ENCODE measurements at places on chromosomes 7 and 10.

- DNase-seq: no peak
Observed at GRCh38 chr7:79523436-79523835, 70.0 kb upstream of the MAGI2 start.

DNA sequence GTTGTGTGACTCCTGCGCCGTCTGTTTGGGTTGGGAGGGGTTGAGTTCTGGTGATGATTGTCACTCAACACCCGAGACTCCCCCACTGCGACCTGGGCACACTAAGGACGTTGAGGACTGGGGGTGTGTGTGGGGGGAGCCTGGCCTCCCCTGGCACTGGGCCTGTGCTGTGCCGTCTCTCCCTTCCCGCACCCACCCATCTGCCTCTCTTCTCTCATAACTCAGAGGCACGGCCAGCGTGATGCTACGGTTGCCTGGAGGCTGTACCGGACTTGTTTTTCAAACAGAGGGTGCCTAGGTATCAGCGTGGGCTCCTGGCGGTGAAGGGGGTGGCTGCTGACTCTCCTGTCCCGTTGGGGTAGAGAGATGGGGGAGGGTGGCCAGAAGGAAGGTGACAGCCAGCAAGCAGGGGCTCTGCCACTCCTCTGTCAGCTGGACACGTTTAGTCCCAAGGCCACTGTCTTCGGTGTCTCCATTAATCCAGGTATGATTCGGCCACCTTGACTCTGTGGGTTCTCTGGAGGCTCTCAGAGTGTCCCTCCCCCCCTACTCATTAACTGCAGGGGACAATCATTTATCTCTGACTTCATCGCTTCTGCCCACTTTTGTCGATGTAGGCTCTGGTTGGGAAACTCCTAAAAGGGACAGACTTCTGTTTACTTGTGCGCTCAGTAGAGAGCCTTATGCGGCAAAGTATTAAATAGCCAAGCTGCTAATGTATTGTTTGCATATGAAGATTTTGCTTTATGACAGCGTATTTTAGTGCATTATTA is 56.5 kb upstream of the PFKFB3 start:
- no peak for DNase-seq

DNA sequence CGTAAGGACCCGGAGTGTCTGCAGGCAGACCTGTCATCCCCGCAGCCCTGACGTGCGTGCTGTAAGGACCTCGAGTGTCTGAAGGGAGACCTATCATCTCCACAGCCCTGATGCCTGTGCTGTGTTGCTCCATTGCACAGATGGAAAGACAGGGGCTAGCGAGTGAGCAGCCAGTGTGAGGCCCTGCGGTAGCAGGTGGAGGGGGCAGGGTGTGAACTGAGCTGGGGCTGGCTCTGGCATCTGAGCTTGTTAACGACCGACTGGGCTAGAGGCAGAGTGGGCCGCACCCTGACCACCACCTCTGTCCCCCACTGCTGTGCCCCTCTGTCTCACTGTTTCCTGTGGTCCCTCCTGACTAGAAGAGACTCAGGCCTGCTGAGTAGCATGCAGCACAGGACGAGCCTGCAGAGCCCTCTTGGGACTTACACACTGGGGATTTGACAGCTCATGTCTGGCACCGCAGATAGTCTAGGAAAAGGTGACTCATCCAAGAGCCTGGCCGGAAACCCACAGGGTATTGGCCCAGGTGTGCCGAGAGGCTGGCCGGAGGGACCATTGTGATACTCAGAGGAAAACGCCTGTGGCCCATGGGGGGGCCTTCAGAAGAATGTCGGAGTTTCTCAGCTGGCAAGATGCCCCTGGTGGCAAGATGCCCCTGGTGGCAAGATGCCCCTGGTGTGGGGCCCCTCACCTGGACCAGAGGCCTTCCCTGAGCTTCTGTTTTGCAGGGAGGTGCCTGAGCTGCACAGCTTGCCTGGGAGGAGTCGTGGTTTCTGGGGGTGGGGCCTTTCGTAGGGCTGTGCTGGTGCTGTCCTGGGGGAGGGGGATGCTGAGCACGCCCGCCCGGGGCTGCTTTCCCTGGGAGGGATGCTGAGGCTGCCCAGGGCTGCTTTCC is 34.3 kb downstream of the INPP5A start:
- peak; percentile 30 for DNase-seq

DNA sequence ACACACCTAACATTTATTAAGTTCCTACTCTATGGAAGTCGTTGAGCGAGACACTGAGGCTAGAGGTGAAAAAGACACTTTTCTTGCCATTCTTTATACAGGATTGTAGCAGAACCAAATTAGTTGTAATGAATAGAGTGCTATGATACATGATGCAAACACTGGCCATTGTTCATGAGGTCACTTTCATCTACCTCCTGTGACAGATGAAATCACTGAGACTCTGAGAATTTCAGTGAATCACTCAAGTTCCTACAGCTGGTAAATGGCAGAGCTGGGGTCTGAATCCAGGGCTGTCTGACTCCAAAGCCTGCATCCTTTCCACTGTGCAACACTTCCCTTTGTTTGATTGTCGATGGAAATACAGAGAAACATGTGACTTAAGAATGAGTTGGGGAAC is 657.6 kb downstream of the LRMDA start:
- DNase-seq: no peak

DNA sequence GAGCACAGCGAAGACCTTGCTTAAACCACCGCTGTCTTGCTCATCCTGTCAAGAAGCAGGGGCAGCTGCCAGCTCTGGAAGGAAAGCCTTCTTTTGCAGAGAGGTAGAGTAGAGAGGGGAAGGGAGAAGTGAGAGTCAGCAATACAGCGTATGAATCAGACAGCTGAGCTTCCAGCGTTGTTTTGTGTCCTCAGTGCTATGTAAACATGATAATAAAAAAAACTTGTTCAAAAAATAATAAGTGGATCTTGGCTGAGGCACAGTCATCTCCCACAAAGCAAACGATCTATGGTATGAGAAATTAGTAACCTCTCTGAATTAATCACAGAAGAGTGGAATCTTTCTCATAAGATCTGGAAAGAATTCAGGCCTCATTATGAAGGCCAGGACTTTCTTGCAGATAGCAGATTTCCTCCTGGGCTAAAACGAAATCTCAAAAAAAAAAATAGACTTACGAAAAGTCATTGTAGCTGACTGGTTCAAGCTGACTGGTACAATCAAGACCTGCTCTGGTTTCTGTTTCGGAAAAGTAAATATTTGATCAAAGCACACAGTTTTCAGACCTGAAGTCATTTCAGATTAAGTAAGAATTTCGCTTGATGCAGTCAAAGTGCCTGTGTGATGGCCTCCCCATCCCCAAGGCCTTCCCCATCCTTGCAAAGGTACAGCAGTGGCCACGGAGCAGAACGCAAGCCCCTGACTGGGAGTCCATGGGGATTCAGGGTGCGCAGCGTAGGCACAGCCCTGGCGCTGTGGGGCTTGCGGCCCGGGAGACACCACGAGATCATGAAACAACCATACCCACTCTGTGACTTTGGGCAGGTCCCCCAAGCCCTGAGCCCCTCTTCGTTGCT is 29.4 kb downstream of the CHST15 start:
- no peak for DNase-seq

DNA sequence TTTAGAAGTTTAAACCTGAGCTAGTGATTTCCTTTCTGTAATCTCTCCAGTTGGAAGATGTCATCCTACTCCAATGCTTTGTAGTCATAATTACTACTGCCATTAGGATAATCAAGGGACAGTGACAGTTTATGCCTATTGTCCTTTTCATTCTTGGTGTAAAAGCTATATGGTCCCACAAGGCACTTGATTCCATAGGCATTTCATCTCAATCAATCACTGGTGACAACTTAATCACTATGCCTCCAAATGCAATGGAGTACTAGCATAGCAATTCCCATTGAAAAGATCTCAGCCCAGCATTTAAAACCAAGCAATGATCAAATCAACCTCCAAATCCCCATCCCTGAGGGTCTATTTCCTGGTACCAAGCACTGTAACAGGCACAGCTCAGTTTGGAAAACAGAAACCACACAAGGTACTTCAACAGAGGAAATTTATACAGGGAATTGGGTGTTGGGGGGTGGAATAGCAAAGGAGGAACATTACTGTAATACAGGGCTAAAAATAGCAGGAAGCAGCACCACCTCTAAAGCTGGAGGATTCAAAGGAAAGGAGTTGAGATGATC is 51.0 kb downstream of the FHIP2A start:
- DNase-seq: no peak

DNA sequence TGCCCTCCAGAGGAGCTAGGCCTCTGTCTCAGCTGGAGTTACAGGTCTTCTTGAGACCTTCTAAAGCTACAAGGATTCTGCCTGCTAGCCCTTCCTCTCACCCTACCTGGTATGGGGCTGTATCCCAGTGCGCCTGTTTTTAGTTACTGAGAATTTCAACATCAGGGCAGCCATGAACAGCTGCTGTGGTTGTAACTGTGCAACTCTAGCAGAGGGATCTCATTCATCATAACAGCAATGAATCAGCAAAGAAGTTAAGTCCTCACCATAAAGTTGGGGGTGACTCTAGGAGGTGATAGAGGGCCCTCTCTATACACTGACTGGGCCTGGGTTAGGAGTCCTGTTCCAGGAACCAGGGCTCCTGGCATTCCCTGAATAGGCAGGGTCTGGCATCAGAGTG is 14.0 kb upstream of the CDH23 start:
- DNase-seq: no peak

GRCh38 chr7:151820491-151821105 is 56.3 kb downstream of the PRKAG2 start:
- DNase-seq: no peak

- no peak for DNase-seq
Observed at GRCh38 chr10:112789248-112789647, 160.8 kb upstream of the TCF7L2 start.

- DNase-seq: no peak
Observed at GRCh38 chr7:42831718-42832522, 80.0 kb downstream of the C7orf25 start.

DNA sequence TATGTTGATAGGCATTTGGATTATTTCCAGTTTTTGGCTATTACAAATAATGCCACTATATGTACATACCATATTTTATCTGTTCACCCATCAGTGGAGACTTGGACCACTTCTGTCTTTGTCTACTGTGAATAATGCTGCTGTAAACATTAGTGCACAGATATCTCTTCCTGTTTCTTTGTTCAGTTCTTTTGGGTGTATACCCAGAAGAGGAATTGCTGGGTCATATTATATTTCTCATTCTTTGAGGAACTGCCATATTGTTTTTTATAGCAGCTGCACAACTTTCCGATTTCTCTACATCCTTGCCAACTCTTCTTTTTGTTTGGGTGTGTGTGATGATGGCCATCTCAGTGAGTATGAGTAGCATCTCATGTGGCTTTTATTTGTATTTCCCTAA is 218.0 kb downstream of the LRMDA start:
- no peak for DNase-seq

DNA sequence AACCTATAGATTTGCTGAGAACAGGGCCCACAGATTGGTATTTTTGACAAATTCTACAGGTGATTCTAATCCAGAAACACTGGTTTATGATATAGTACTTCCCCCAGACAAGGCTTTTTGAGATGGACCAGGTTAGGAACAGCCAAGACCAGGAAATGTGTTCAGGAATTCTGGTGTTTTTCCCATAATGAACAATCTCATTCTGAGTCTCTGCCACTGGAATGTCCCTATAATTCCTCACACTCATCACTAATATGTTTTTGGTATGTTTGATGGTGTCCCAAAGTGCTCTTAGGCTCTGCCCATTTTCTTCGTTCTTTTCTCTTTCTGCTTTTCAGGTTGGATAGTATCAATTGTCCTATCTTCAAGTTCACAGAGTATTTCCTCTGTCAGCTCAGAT is 107.2 kb upstream of the IGFBP3 start:
- no peak for DNase-seq

- DNase-seq: no peak
Observed at GRCh38 chr7:139451638-139452037, 31.8 kb downstream of the KLRG2 start.

DNA sequence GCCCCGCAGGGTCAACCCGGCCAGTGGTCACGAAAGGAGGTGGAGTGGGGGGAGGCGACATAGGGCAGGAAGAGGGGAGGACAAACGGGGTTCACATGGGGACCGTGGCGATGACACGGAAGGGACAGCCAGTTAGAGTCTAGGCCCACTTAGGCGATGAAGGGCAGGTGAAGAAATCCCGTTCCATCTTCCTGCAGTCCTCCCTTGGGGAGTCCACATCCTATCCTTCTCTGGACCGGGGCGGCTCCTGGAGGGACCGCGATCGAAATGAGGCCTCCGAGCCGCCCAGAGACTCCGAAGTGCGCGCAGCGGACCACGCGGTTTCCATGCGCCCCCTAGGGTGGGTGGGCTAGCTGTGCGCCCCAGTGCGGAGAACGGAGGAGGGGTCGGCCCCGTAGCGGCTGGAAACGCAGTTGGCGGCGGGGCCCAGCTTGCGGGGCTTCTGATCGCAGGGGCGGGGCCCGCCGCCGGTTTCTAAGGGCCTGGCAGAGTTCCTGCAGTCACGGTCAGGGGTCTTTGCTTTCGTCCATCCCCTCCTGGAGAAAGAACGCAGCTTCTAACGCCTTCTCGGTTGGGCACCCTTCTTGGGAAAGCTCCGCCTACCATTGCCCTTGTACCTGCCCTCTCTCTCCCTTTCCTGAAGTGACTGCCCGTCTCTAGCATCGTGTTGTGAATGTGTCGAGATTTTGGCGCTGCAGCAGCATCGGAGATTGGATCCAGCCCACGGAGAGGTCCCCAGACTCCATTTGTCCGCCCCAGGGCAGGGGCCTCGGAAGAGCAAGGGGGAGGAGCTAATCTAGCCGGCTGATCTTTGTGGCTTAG is 17.9 kb upstream of the TMEM225B start:
- peak; percentile 57 for DNase-seq

GRCh38 chr7:150665896-150666295 is 19.6 kb upstream of the GIMAP2 start:
- DNase-seq: no peak

GRCh38 chr7:108114117-108114841 is 15.9 kb downstream of the LAMB4 start:
- DNase-seq: no peak

GRCh38 chr10:29649561-29650551 is 15.1 kb upstream of the SVIL start:
- no peak for DNase-seq

DNA sequence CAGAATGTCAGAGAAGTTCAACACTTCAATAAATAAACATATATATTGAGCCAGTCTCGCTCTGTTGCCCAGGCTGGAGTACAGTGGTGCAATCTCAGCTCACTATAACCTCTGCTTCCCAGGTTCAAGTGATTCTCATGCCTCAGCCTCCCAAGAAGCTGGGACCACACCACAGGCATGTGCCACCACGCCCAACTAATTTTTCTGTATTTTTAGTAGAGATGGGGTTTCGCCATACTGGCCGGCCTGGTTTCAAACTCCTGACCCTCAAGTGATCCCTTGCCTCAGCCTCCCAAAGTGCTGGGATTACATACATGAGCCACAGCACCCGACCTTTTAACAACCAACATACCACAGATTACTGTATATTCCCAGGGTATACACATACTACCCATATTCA is 134.2 kb downstream of the JMJD1C start:
- no peak for DNase-seq

- no peak for DNase-seq
Observed at GRCh38 chr7:128909625-128910568, 612 bp downstream of the KCP start.

- DNase-seq: peak; percentile 34
Observed at GRCh38 chr7:34823650-34824258, 165.7 kb downstream of the NPSR1 start.

GRCh38 chr7:132469264-132469663 is 107.0 kb downstream of the PLXNA4 start:
- no peak for DNase-seq

GRCh38 chr7:151210087-151210854 is at the start of gene H2BK1:
Gene H2BK1 (minus strand): TSS chr7:151210488. CDS start chr7:151210318, 170 bp downstream.
- no peak for DNase-seq
